Activated B cell treated with CpG ODN at 0.5 μM for 24 hours (primary cell): ENCODE measurements at places on chromosomes 2 and 18. TPM values are rescaled to one million over a fixed set of nuclear protein-coding genes. Genes with fewer than 3 reads are reported as not detected.

MEP1B gene
- total RNA-seq, result 0.09 TPM in 1 of 2 replicates, not detected in the other

- peak within 1 kb of the TSS; percentile 99 for H3K4me3 ChIP-seq
- H3K4me1 ChIP-seq, result peaks cover 55% of the 10 kb centered on the region
- H3K36me3 ChIP-seq, result peaks cover 45% of the 10 kb centered on the region
These were observed at the start of gene BCL2 for GRCh38 chr18:63319383-63320122. Gene BCL2, minus strand, starts transcription at chr18:63319769.

DNA sequence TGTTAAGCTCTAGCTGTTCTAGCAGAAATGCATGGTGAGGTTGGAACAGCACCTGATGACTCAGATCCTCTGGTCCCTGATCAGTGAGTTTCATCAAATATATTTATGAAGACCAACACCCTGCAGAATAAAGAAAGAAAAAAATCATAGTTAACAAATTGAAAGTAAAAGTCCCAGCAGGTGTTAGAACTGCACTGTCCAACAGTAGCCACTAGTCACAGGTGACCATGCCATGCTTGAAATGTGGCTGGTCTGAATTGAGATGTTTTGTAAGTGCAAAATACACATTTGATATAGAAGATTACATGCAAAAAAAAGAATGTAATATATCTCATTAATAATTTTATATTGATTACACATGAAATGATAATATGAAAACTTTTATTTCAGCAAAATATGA, 1010.7 kb upstream of the ZEB2 start:
- no peaks in the 10 kb centered on the region for H3K27me3 ChIP-seq
- H3K4me1 ChIP-seq, result no peaks in the 10 kb centered on the region
- no peaks in the 10 kb centered on the region for H3K36me3 ChIP-seq

DNA sequence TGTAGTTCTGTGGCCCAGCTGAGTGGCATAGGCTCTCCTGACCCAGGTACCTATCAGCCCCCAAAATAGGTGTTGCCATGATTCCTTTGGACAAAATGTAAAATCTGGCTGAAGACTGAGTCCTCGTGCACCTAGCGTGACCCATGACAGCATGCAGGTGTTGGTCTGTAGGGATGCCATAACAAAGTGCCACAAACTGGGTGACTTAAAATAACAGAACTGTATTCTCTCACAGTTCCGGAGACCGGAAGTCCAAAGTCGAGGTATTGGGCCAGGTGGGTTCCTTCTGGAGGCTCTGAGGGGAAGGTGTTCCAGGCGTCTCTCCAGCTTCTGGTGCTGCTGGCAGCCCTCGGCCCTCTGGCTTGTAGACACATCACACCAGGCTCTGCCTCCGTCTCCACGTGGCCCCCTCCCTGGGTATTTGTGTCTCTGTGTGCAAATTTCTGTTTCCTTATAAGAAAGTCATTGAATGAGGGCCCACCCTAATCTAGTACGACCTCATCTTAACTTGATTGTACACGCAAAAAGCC, 34.5 kb downstream of the LRRFIP1 start:
- H3K27me3 ChIP-seq, result peaks cover 13% of the 10 kb centered on the region
- H3K4me3 ChIP-seq, result no peak overlapping the region
- no peak overlapping the region for H3K27ac ChIP-seq
- H3K4me1 ChIP-seq, result peaks cover 10% of the 10 kb centered on the region
- H3K36me3 ChIP-seq, result no peaks in the 10 kb centered on the region
- no peak for DNase-seq

DNA sequence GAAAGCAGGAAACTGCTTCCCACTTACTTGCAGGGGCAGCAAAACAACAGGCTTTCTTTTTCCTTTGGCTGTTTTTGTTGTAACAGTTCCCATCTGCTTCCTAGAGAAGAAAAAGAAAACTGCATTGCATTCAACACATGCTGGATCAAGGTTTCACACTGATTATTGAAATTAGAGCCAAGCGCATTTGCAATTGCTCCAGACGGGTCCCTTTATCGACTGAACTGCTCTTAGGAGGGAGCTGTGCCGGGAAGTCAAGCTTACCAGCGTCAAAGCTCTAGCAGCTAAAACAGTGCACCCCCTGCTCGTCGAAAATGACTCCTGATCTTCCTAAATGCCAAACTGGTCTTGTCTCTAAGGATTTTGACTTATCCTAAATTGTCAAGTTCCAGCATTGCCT, 164.0 kb upstream of the SESTD1 start:
- peaks cover 19% of the 10 kb centered on the region for H3K27me3 ChIP-seq
- DNase-seq, result no peak
- no peaks in the 10 kb centered on the region for H3K4me1 ChIP-seq
- no peak overlapping the region for H3K4me3 ChIP-seq

DNA sequence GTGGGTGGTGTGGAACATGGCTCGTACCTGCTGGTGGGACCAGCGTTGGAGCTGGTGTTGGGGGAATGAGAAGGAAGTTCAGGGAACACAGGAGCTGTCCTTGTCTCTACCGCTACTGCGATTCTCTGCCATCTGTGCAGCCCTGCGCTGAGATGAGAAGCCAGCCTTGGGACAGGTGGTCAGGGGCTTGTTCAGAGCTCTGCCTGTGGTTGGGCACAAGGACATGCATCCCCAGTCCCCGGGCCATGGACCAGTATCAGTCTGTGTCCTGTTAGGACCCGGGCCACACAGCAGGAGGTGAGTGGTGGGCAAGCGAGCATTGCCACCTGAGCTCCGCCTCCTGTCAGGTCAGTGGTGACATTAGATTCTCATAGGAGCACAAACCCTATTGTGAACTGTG, 164.4 kb downstream of the TSN start:
- no peak for DNase-seq
- no peaks in the 10 kb centered on the region for H3K4me1 ChIP-seq
- no peak overlapping the region for H3K4me3 ChIP-seq
- no peaks in the 10 kb centered on the region for H3K36me3 ChIP-seq
- no peak overlapping the region for H3K27ac ChIP-seq

DNA sequence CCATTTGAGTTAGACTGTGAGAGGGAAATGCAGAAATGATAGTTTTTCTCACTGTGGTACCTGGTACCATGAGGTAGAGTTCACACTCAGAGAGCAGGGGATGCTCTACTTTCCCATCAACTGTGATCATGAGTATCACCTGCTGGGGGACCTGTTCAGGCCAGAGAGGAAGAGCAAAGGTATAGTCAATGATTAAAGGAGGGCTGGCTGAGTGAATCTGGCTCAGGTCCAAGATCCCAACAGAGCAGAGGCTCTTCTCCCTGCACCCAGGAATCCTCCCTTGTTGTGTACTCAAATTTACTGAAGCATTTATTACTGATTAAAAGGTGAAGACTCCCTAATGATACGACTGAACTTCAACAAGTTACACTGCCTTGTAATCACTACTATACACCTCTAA, 104.6 kb upstream of the CHRNA1 start:
- no peak overlapping the region for H3K27ac ChIP-seq
- H3K4me3 ChIP-seq, result no peak overlapping the region
- H3K27me3 ChIP-seq, result peaks cover 2% of the 10 kb centered on the region
- no peaks in the 10 kb centered on the region for H3K4me1 ChIP-seq
- no peaks in the 10 kb centered on the region for H3K36me3 ChIP-seq

- no peaks in the 10 kb centered on the region for H3K27me3 ChIP-seq
- no peaks in the 10 kb centered on the region for H3K36me3 ChIP-seq
- no peak for DNase-seq
- H3K4me1 ChIP-seq, result no peaks in the 10 kb centered on the region
- H3K4me3 ChIP-seq, result no peak overlapping the region
These were observed 355.2 kb downstream of the ZNF516 start for GRCh38 chr18:76139844-76140243.

DNA sequence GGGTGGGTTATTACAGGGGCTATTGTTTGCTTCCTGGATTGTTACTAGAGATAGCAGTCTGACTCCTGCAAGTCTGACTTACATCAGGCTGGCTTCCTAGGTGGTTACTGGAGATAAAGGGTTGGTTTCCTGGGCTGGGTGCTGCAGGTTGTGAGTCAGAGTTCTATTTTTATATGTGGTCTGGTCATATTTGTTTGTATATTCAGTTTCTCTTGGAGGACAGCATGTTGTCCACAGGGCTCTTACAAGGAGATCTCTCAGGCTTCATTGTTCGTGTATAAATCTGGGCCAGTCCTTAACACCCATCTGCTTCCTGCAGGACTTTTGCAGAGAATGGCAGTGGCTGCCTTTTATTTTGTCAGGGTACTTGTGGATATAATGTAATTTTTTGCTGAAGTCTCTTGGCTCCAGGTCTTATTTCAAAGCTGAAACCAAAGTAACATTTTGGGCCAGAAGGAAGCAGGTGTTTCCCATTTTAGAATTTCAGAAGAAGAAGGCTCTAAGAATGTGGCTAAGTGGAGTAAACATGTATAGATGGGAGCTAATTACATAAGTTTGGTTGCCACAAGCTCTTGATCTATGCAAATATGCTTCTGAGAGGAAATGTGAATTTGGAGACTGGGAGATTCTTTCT, 65.9 kb upstream of the SLC16A14 start:
- no peaks in the 10 kb centered on the region for H3K4me1 ChIP-seq
- H3K27ac ChIP-seq, result no peak overlapping the region
- no peaks in the 10 kb centered on the region for H3K36me3 ChIP-seq
- DNase-seq, result no peak
- no peak overlapping the region for H3K4me3 ChIP-seq
- H3K27me3 ChIP-seq, result no peaks in the 10 kb centered on the region

DNA sequence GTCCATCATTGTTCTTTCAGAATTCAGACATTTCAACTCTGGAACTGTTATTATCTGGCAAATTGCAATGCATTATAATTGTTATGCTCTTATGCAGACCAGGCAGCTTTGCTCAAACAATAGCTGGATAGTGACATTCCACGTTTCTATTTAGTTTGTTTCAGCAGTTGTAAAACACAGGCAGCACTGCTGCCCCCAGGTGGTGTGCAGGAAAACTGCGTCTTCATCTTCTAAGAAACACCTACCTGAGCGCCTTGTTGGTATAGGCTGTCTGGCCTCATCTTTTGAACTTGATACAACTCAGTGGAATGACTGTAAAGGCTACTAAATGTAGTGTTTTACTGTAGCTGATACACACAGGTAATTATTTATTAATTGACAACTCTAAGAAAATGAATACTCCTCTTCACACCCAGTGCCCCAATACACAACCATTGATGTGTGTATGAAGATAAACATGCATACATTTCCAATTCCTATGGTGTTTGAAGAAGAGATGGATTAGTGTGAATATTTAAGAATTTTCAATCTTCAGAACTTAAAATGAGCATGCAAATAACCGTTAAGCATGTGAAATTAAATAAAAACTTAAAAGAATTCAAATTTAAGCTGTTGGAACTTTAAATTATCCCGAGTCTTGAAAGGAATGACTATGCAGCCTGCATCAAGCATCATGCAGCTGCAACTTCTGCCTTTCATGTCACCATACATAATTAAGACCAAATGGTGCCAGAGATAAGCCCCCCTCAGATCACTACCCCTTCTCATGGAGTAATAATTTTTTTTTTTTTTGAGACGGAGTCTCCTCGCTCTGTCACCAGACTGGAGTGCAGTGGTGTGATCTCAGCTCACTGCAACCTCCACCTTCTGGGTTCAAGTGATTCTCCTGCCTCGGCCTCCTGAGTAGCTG, 85.6 kb downstream of the CD8B2 start:
- no peaks in the 10 kb centered on the region for H3K4me1 ChIP-seq
- no peaks in the 10 kb centered on the region for H3K36me3 ChIP-seq
- no peak overlapping the region for H3K4me3 ChIP-seq
- peaks cover 4% of the 10 kb centered on the region for H3K27me3 ChIP-seq

GRCh38 chr2:16546128-16546754, 119.4 kb downstream of the CYRIA start:
- H3K4me3 ChIP-seq, result no peak overlapping the region
- peaks cover 20% of the 10 kb centered on the region for H3K36me3 ChIP-seq
- peaks cover 2% of the 10 kb centered on the region for H3K27me3 ChIP-seq
- no peak for DNase-seq
- H3K27ac ChIP-seq, result no peak overlapping the region

DNA sequence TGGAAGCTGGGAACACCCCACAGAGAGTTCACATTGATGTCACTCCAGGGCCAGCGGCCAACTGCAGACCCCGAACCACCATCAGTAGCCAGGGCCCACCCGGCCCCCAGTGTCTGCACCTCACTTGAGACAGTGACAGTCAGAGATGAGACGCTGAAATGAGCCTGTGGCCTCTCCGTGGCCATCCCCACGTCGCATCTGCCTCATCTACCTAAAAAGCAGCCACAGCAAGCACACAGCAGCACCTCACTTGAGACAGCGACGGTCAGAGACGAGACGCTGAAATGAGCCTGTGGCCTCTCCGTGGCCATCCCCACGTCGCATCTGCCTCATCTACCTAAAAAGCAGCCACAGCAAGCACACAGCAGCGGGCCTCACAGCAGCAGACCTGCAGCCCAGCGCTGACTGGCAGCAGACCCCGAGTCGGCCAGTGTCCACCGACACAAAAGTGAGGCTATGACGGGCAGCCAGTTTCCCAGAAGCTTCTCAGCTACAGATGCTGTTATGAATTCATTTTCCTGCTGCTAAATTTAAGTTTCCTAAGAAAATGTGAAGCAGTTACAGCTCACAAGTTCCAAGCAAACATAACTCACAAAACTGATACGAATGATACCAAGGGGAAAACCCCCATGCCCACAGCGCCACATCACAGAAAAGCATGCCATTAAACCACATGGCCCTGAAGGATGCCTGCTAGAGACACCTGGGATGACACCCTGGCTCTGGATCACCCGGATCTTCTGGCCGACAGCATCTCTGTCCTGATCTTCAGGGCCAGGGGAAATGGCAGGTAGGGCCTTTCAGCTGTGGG, 27.7 kb downstream of the SNORC start:
- DNase-seq, result no peak
- H3K36me3 ChIP-seq, result no peaks in the 10 kb centered on the region
- peaks cover under 1% of the 10 kb centered on the region for H3K27me3 ChIP-seq
- H3K4me3 ChIP-seq, result no peak overlapping the region
- H3K4me1 ChIP-seq, result no peaks in the 10 kb centered on the region

NT5DC4 gene
- total RNA-seq, result 1.4 and 2.1 TPM in 2 replicates

DNA sequence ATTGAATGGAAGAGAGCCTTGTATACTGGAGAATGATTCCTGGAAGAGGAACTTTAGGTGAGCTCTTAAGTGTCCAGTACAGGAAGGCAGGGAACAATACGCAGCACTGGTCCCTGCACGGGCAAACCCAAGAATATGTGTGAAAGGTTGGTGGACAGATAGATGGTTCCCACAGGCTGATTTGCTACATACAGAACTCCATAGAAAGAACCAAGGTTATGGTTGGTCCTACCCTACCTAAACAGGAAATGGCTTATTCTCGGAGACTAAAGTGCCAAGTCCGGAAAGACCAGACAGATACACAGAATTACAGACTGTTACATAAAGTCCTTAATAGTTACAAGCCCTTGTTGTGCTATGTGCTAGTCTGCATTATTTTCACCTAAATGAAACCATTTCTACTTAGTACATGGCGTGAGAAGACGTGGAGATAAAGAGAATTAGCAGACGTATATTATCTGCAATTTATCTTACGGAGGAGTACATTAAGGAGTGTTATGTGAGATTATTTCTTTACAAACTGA, 1.2 kb downstream of the REV1 start:
- peaks cover 38% of the 10 kb centered on the region for H3K4me1 ChIP-seq
- DNase-seq, result no peak
- H3K27ac ChIP-seq, result peak overlapping the region; percentile 93
- peak overlapping the region; percentile 95 for H3K4me3 ChIP-seq
- peaks cover 8% of the 10 kb centered on the region for H3K36me3 ChIP-seq

PROKR1 gene
- total RNA-seq, result 0.05 and 0.09 TPM in 2 replicates

GRCh38 chr2:25085761-25086560, 44.1 kb downstream of the EFR3B start:
- no peaks in the 10 kb centered on the region for H3K36me3 ChIP-seq
- no peaks in the 10 kb centered on the region for H3K4me1 ChIP-seq
- H3K4me3 ChIP-seq, result no peak overlapping the region
- no peak overlapping the region for H3K27ac ChIP-seq
- no peak for DNase-seq
